NCI-H510A treated with DMSO at 0.1 percent for 48 hours (cell line): ENCODE measurements at places on chromosomes 6 and 20.
A peak's percentile ranks its signal among the peaks of the same experiment; 100 is the strongest.

DNA sequence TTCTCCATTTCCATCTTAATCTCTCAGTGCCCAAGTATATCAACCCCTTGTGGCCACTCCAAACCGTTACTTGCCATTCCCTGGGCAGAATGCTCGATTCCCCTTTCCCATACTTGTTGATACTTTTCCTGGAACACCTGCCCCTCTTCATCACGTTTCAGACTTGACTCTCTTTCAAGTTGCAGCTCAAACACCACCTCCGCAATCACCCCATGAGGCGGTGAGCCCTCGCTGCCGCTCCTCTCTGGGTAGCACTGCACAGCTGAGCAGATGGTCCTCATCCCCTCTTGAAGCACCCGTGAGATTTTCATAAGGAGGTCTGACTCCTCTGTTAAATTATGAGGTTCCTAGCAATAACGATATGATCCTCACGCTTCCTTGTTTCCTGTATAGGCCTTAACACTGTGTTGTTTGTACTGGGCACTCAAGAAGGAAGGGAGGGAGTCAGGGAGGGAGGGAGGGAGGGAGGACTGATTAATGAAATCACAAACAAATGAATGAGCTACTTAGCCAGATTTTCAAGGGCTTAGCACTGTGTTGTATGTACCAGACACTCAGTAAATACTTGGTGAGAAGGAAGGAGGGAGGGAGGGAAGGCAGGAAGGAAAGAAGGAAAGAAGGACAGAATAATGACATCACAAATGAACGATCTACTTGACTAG, 8.0 kb upstream of the UQCC2 start:
- DNase-seq = peak; percentile 96

DNA sequence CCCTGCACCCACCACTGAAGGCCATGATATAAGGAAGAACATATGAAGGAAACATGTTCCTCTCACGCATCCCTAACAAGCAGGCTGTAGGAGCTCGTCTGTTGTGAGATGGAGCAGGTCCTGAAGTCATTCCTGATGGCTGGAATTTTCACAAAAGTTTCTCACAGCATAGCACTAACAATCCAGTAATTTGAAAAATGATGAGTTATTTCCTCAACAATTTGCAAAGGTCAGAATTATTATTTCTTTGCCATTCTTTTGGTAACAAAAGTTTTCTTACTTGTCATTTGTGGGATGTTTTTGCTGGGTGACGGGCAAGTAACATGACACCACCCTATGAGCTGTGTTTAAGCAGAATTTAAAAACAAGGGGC, 27.6 kb upstream of the FRMD1 start:
- no peak for DNase-seq

DNA sequence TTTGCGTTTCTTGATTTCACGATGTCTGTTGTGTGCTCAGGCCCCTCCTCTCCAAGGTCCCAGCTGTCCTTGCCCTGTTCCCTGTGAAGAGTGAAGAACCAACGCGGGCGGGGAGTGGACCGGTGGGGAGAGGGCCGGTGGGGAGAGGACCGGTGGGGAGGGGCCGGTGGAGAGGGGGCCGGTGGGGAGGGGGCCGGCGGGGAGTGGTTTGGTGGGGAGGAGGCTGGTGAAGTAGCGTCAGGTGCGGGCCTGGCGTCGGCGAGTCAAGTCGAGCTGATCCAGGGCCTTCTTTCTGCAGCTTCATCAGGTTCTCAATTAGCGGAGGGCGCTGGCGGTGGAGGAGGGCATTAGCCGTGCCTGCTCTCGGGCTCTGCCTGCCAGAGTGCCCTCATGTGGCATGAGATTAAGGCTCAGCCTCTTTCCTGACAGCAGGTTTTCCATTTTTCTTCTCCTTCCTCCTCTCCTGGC, 21.2 kb upstream of the BHLHE23 start:
- no peak for DNase-seq

GRCh38 chr6:84560436-84561390, 203.7 kb downstream of the TBX18 start:
- DNase-seq = no peak

- DNase-seq = no peak
These were observed 153.7 kb downstream of the TMEM242 start for GRCh38 chr6:157169656-157170055.

DNA sequence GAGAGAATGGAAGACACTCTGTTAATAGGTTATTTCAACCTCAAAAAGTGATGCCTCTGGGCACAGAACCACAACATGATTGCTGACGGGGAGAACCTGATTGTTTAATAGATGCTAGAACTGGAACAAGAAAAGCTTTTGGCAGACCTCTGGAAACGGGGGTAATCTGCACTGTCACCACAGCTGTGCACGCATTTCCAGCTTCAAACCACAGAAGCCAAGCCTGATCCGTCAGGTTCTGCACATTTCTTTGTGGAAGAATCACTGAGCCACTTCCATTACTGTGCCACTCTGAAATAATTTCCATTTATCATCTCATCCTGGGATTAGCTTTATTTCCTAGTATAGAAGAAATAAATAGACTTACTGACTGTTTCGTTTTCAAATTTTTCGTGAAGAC, 309.3 kb downstream of the FARS2 start:
- DNase-seq = no peak

DNA sequence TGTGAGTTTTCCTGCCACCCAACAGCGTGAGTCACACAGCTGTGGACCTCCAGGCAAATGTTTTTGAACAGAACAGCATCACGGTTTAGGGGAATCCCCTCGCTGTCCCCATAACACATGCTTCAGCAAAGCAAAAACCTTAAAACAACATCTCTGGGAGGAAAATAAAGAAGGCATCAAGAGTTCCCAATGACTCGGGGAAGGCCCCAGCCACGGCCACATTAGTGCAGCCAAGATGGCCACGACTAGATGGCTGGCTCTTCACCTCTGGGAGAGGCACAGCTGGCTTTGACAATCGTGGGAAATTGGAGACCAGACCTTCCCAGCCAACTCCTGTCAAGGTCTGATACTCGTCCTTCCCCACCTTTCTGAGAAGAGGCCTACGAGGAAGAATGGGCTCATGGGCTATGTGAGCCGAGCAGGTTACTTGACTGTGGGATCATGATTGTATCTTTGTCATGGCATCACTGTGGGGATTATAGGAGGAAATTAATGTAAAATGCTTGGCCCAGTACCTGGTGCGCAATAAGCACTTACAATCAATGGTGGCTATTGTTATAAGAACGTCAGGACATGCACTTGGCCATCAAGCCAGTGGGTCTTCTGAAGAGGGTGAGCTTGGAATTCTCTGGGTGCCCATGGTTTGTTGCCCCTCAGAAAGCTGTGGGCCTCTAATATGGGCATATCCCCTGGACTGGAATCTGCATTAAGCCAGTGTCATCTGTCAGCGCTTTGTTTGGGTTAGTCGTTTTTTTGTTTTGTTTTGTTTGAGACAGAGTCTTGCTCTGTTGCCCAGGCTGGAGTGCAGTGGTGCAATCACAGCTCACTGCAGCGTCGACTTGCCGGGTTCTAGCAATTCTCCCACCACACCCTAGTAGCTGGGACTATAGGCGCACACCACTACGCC, 43.6 kb downstream of the FGD2 start:
- DNase-seq = no peak

DNA sequence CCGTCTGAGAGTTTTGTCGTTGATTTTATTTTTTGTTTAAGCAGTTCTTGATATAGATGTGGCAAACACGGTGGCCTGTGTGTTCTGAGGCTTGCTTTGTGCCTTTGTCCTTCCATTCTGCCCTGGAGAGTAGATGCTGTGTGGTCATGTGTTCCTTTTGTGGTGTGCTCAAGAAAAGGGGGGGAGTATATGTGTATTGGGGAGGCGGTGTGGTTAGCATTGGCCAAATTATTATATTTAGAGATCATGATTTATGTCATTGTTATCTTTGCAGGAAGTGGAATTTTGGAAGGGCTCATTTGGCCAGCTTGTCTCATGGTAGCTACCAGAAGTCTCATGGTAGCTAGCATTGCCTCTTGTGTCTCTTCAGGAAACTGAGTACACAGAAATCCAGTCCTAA, 16.4 kb downstream of the RREB1 start:
- DNase-seq = no peak

- DNase-seq = no peak
These were observed 190.9 kb downstream of the CENPW start for GRCh38 chr6:126530775-126531174.

DNA sequence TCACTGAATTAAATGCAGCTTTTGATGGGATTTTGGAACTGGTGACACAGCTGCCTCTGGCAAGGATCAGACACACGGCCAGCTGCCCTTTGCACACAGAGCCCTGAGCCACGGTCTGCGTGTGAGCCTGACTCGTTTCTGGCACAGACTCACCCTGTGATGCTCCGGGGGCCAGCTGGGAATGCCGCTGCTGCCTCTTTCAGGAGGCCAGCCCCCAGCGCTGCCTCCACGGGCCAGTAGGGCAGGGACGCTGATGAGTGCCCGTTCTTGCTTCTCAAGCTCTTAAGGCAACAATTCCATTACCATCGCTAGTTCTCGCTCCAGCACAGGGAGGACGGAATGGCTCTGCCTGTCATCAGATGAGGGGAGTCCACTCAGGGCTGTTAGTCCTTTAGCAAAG, 61.6 kb downstream of the IRF4 start:
- no peak for DNase-seq

GRCh38 chr6:27428966-27429365, 40.4 kb downstream of the ZNF391 start:
- no peak for DNase-seq

GRCh38 chr6:2188397-2188796, 57.0 kb downstream of the GMDS start:
- DNase-seq = no peak

DNA sequence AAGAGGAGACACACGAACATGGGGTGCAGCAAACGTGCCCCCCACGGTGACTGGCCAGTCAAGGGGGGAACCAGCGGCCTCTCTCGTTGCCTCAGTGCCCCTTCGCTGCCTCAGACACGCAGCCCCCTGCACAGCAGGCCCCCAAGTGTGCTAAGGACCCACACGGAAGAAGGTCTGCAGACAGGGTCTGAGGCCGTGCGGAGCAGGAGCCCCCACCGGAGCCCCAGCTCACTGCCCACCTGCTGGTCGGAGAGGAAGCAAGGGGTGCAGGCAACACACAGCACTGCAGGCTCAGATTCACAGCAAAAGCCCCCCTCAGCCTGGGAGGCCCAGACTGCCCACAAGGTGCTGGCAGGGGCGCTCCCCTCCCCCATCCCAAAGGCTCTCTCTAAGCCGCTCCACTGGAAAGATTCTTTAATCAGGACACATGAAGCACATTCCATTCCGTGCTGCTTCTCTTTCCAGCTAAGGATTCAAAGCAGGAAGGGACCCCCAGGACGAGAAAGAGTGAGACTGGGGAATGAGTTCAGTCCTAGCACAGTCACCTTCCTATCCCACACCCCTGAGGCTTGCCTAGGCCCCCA, 105.1 kb downstream of the SLC23A2 start:
- DNase-seq = no peak

DNA sequence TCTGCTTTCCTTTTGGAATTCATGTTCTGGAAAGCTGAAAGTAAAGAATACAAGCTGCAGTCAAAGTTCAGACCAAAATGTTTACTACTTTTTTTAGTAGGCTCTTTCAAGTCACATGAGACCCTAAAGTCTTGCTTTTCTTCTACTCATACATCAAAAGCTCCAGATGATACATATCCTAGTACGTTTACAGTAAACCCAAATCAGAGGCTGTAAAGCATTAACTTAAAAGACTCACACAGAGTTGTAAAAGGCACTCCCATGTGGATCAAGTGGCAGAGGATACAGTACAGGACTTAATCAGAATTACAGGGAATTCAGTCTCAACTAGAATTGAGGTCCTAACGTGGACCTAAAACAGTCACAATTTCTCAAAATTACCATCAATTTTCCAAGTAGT, 40.7 kb downstream of the STK38 start:
- DNase-seq = no peak

GRCh38 chr6:158069800-158070195, 88.1 kb downstream of the SYNJ2 start:
- no peak for DNase-seq

- no peak for DNase-seq
These were observed 8.5 kb downstream of the MRPS18A start for GRCh38 chr6:43679057-43679456.

GRCh38 chr6:131331873-131332781, 196.9 kb downstream of the AKAP7 start:
- DNase-seq = no peak

GRCh38 chr6:112245511-112246203, 8.7 kb downstream of the LAMA4 start:
- no peak for DNase-seq

DNA sequence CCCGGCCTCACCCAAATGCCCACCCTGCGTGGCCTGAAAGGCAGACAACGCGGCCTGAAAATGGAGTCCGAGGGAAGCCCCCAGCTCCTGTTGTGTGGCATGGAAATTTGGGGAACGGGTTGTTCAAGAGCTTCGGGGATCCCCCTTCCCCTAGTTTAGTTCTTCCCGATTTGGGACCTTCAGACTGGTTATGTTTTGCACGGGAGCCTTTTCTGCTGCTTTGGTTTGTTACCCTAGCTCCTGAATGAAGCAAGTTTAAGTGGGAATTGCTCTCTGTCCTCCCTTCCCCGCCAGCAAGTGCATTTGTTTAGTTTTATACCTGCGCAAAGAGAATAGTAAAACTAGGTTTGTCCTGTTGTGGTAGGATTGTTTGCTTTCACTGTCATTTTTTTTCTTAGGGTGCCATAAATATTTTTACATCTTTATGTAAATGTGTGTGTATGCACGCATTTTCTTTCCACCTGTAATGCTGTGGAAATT, 604 bp downstream of the SH3BGRL2 start:
- DNase-seq = peak; percentile 6

DNA sequence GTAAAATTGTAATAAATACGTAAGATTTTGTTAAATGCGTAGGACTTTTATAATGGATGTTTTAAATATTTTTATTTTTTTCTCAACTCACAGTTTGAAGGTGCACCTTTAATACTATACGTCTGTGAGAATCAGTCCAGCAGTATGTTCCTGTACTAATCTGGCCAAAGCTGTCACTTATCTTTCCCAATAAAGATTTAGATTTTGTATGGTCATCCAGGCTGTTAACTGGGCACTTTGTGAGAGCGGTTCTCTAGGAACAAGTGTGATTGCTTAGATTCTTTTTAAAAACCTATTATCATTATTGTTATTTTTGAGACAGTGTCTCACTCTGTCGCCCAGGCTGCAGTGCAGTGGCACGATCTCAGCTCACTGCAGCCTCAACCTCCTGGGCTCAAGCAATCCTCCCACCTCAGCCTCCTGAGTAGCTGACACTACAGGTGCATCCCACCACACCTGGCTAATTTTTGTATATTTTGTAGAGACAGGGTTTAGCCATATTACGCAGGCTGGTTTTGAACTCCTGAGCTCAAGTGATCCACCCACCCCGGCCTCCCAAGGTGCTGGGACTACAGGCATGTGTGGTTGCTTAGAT, 1.7 kb downstream of the DCBLD1 start:
- no peak for DNase-seq
